Right lobe of liver (tissue), 6 donors: ENCODE measurements at places on chromosomes 7 and 10.

DNA sequence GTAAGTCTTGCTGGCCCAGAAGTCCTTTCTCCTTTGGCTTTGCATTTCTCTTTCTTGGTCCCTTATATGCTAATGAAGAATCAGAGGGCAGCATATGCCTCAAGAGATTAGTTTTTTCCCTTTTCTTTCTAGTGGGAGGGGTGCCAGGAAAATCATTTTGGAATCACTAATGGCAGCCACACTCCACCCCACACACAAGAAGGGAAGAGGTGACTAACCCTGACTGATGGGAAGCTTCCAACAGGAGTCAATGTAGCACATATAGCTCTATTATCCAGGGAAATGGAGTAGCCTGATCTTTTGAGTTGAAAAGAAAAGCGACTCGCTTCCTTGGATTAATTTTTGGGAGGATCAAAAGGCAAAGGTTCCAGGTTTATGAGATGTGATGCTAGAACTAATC lies 225.3 kb downstream of the KIF20B start:
- DNase-seq, result no peak

DNA sequence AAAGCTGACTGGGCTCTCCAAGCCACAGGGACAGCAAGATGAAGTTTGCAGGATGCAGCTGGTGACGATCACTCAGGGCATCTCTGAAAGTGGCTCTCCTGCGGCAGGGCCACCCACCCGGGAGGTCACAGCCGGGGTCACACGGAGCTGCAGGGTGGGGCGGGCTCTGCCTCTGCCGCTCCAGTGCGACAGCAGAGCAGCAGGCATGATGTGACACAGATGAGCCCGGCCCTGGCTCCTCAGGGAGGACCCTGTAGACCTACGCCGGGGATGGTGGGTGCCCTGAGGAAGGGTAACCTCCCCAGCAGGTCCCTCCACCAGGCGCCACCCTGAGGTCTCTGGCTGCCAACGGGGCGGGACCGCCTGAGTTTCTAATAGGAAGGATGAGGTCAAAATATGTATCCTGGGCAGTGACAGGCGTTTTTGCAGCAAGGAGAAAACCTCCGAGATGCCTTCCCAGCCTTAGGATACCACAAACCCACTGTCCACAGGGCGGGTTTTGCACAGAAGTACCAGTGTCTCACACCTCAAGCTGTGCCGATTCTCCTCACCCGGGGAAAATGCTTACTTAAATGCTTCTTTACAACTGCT lies 114.8 kb upstream of the DIP2C start:
- DNase-seq, result peak; percentile 42

- DNase-seq, result no peak
Observed at GRCh38 chr7:122018032-122018431, 126.0 kb downstream of the AASS start.

GRCh38 chr7:132934017-132934416 lies 147.9 kb downstream of the CHCHD3 start:
- no peak for DNase-seq

DNA sequence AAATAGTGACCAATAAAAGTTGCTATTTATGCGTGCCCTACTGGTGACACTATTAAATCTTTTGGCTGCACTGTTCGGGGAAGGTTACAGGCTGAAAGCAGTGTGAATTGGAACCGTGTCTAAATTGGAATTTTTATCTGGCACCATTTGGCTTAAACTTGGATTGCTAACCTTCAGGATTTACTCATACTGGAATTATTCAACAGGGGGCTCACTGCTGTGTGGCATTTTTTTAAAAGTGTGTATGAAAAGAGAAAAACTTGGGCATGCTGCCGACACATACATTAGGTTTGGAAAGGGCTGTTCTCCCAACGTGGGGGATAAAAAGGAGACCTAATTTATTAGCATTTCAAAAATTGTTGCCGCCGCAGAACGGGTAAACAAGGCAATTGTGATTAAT lies 537.9 kb upstream of the MGMT start:
- DNase-seq, result no peak

DNA sequence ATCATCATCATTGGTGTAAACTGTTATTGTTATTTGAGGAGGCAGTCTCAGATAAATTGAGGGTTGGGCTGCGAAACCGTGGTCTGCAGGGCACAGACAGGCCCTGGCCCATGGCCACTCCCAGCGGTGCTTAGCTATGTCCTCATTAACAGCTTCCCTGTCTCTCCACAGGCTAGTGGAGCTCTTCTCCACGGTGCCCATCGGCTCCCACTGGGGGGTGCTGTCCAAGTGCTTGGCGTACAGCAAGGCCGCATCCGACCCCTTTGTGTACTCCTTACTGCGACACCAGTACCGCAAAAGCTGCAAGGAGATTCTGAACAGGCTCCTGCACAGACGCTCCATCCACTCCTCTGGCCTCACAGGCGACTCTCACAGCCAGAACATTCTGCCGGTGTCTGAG lies 21.6 kb downstream of the GPR26 start:
- DNase-seq, result no peak
